Activated CD8-positive, alpha-beta T cell treated with anti-CD3 and anti-CD28 coated beads, Interleukin-2, amount 10 ng/mL, durations not matched to agents 7 days and 5 days (primary cell): ENCODE measurements at places on chromosomes 13 and 19.

GRCh38 chr19:7748756-7749155 lies 1.4 kb upstream of the CD209 start:
- no peak for DNase-seq
- no peak overlapping the region for H3K4me3 ChIP-seq
- H3K27ac ChIP-seq = no peak overlapping the region
- no peaks in the 10 kb centered on the region for H3K4me1 ChIP-seq
- H3K36me3 ChIP-seq = no peaks in the 10 kb centered on the region
- peaks cover 4% of the 10 kb centered on the region for H3K27me3 ChIP-seq

DNA sequence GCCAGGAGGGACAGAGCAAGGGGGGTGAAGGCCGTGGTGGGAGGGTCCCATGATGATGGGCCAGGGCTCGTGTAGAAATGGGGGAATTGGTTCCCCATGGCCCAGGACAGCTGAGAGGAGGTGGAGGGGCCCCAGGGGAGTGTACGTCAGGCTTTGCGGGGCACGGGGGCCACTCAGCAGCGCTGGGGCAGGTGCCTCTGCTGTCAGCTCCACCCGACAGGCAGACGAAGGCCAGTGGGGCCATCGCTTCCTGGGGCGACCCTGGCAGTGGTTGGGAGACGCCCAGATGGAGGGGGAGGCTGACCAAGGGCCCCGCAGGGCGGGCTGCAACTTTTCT lies 1.9 kb upstream of the TEKTIP1 start:
- peaks cover 43% of the 10 kb centered on the region for H3K36me3 ChIP-seq
- no peak overlapping the region for H3K4me3 ChIP-seq
- H3K4me1 ChIP-seq = no peaks in the 10 kb centered on the region

DNA sequence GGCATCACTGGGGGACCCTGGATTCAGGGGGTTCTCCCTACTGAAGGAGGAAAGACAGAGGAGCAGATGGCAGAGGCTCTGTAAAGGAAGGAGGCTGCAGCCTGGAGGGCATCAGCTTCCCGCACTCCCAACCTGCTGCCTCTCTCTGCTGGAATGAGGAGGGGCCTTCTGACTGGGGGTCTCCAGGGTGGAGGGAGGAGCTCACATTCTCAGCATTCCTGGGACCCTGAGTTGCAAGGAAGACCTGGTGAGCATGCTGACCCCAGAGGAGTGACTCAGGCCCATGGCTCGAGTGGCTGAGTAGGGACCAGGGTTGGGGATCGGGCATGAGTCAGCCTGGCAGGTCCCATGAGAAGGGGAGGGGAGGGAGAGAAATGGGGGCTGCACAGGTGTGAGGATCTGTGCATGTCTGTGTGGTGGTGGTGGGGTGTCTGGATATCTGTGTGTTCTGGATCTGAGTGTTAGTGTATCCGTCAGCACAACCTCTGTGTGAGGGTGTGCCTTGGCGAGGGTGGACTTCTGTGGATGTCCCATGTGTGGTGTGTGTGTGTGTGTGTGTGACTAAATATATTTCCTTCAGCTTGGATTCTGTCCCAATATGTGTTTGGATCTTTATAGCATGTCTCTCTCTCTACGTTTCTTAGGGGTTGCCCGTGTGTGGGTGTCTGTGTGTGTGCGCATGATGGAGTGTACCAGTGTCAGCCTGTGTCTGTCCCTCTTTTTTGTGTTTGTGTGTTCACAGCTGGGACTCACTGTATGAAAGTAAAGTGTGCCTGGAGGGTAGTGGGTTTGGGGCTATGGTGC lies 4.6 kb downstream of the AXL start:
- H3K36me3 ChIP-seq = no peaks in the 10 kb centered on the region
- DNase-seq = no peak
- no peak overlapping the region for H3K4me3 ChIP-seq
- H3K27ac ChIP-seq = no peak overlapping the region
- H3K27me3 ChIP-seq = peaks cover 38% of the 10 kb centered on the region
- H3K4me1 ChIP-seq = peaks cover 12% of the 10 kb centered on the region

GRCh38 chr13:65461590-65461989 lies 1768.5 kb downstream of the PCDH9 start:
- no peak overlapping the region for H3K4me3 ChIP-seq
- no peaks in the 10 kb centered on the region for H3K27me3 ChIP-seq
- H3K36me3 ChIP-seq = no peaks in the 10 kb centered on the region
- DNase-seq = no peak

GRCh38 chr13:35923347-35923746 lies 207.8 kb downstream of the DCLK1 start:
- H3K27me3 ChIP-seq = no peaks in the 10 kb centered on the region
- no peak for DNase-seq
- no peaks in the 10 kb centered on the region for H3K36me3 ChIP-seq
- H3K27ac ChIP-seq = no peak overlapping the region

- no peaks in the 10 kb centered on the region for H3K27me3 ChIP-seq
- H3K4me3 ChIP-seq = no peak overlapping the region
- peaks cover 5% of the 10 kb centered on the region for H3K4me1 ChIP-seq
- H3K36me3 ChIP-seq = no peaks in the 10 kb centered on the region
- no peak for DNase-seq
Observed at GRCh38 chr13:77345150-77345780, 18.4 kb upstream of the MYCBP2 start.

DNA sequence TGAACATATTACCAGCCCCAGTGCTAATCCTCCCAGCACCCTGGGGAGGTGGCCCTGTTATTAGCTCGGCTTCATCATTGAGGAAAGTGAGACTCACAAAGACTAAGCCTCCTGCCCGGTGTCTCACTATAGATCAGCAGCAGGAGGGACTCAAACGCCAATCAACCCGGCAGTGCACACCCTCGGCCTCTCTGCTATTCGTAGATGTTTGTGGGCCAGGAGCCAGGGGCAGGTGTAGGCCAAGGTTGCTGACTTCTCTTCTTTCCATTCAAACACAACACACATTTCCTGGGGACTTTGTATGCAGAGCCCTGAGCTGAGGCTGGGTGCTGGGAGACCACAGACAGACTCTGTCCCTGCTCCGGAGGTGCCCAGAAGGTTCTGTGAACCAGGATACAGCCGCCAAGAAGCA lies 9.4 kb upstream of the SBK3 start:
- H3K27me3 ChIP-seq = no peaks in the 10 kb centered on the region
- H3K27ac ChIP-seq = no peak overlapping the region

DNA sequence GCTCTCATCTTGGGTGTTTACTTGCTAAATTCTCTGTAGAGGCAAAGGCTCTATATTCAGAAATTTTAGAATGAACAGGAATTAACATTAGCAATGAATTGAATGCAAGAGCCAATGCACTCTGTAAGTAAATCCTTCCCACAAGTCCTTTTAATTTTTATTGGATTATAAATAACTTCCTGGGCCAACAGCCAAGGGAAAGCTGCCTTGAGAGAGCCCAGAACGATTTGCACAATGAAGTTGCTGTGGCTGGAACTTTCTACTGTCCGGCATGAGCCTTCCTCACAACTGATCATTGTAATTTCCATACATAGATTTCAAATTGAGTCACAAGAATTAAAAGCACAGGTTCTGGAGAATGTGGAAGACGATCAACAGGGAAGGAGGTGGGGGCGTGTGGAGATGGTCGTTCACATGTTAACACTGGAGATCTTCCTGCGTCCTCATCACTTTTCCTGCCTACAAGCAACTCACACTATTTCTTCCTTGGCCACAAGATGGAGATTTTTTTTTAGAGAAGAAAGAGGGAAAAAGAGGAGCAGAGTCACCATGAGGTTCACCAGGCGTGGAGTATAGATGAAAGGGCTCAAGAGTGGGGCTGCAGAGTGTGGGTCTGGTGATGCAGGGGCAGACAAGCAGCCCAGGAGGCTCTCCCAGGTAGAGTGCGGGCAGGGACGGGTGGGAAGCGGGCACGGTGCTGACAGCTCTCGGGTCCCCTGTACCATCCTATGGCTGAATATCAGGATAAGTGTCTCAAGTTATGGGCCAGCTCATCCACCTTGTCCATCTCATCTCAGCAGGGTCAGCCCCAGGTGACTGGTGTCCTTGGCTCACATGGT lies 110.7 kb downstream of the SOX1 start:
- DNase-seq = no peak
- H3K27me3 ChIP-seq = no peaks in the 10 kb centered on the region
- no peaks in the 10 kb centered on the region for H3K36me3 ChIP-seq
- no peak overlapping the region for H3K27ac ChIP-seq
- H3K4me3 ChIP-seq = no peak overlapping the region

DNA sequence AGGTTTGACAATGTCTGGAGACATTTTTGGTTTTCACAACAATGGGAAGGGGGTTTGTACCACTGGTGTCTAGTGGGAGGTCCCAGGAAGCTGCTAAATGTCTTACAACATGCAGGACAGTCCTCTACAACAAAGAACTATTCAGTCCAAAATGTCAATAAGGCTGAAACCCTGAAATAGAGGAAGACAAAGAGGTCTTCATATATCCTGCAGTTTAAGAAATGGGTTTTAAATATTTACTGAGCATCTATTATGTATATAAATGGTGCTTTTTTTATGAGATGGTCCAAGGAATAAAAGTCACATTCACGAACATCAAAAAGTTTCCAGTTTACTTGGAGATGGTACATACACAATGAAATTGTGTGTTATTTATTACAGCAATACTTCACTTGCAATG lies 107.3 kb downstream of the AKAP11 start:
- H3K4me1 ChIP-seq = peaks cover 67% of the 10 kb centered on the region
- no peak overlapping the region for H3K4me3 ChIP-seq
- no peaks in the 10 kb centered on the region for H3K27me3 ChIP-seq
- DNase-seq = no peak

- peaks cover 3% of the 10 kb centered on the region for H3K4me1 ChIP-seq
- no peak overlapping the region for H3K27ac ChIP-seq
- no peak overlapping the region for H3K4me3 ChIP-seq
- H3K27me3 ChIP-seq = peaks cover 8% of the 10 kb centered on the region
- peak; percentile 78 for DNase-seq
Observed at GRCh38 chr19:35828692-35829301, 16.2 kb upstream of the PRODH2 start.

DNA sequence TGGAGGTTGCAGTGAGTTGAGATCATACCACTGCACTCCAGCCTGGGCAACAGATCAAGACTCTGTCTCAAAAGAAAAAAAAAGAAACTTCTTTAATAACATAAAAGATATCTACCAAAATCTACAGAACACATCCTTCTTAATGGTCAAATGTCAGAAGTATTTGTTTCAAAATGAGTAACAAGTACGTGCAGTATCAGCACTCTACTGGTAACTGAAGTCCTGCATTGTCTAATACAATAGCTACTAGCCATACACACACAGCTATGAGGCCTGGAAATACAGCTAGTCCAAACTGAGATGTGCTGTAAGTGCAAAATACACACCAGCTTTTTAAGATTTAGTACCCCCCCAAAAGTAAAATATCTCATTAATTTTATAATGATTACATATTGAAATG lies 88.1 kb downstream of the TSC22D1 start:
- H3K4me1 ChIP-seq = peaks cover 15% of the 10 kb centered on the region
- H3K27ac ChIP-seq = no peak overlapping the region
- no peak overlapping the region for H3K4me3 ChIP-seq
- DNase-seq = no peak
- H3K27me3 ChIP-seq = no peaks in the 10 kb centered on the region

GRCh38 chr13:87942205-87942604 lies 271.0 kb downstream of the SLITRK5 start:
- H3K27ac ChIP-seq = no peak overlapping the region
- H3K4me1 ChIP-seq = no peaks in the 10 kb centered on the region

- H3K4me1 ChIP-seq = no peaks in the 10 kb centered on the region
- no peak overlapping the region for H3K4me3 ChIP-seq
- DNase-seq = peak; percentile 57
- H3K27me3 ChIP-seq = peaks cover 9% of the 10 kb centered on the region
- no peak overlapping the region for H3K27ac ChIP-seq
Observed at GRCh38 chr19:54684527-54684926, 21.7 kb downstream of the LILRB4 start.
